ENCODE measurements at places on chromosomes 6 and 20. TPM values are rescaled to one million over a fixed set of nuclear protein-coding genes. Genes with fewer than 3 reads are reported as not detected.

The CPXM1 gene
- total RNA-seq, result 6.4 TPM

The OLIG3 gene
- not detected for total RNA-seq

The SLC22A1 gene
- not detected for total RNA-seq

The NRSN1 gene
- not detected for total RNA-seq

The CCN6 gene
- total RNA-seq, result not detected

The MC3R gene
- total RNA-seq, result not detected

The UBE2V1 gene
- total RNA-seq, result 55.4 TPM

The ZBTB9 gene
- 4.3 TPM for total RNA-seq

The WASF1 gene
- 4.6 TPM for total RNA-seq

The OPRM1 gene
- total RNA-seq, result not detected

The MOG gene
- not detected for total RNA-seq

The CENPW gene
- 8.6 TPM for total RNA-seq

The RIPK1 gene
- 11.8 TPM for total RNA-seq

The RIMS4 gene
- total RNA-seq, result not detected

The PRL gene
- not detected for total RNA-seq

The RAMACL gene
- not detected for total RNA-seq

The KIF25 gene
- 0.71 TPM for total RNA-seq

The RFX6 gene
- not detected for total RNA-seq

The CALHM6 gene
- total RNA-seq, result not detected

Data from myometrial cell (primary cell).